ENCODE measurements at places on chromosomes 3 and 15. TPM values are rescaled to one million over a fixed set of nuclear protein-coding genes. Genes with fewer than 3 reads are reported as not detected.

The MKRN3 gene
- 2.6 TPM for total RNA-seq

DNA sequence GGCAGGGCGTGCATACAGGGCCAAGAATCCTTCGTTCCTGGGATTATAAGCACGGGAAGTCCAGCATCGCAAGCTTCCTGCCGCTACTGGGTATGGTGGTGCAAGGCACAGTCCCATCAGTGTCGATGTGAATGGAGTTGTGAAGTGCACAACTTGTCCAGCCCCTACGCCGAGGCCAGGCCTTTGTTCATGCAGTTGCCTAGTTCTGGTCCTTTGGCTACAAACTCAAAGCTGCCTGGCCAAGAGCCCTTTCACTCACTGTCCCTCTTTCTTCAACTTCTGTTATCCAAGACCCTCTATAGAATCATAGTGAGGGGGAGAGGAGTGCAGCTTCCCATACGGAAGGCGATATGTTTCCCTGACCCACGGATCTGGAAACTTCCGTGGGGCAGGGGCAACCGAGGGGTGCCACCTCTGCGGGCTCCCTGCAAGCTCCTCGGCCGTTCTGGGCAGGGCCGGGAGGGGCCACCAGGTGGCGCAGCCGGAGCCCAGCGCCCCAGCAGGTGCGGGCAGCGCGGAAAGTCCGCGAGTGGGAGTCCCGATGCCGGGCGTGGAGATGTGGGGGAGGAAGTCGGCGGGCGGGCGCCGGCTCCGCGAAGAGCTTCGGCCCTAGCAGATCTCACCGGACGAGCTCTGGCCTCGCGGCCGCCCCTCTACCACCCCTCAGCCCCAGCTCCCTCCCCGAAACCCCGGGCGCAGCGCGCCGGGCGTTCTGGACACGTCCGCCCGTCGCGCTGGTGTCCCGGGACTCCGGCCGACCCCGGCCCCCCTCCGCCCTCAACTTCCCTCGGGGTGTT lies 693 bp downstream of the RASGRP1 start:
- H3K27ac ChIP-seq = peak overlapping the region; percentile 57
- no peaks in the 10 kb centered on the region for H3K27me3 ChIP-seq
- peak overlapping the region; percentile 95 for H3K4me3 ChIP-seq
- H3K4me1 ChIP-seq = peaks cover 54% of the 10 kb centered on the region
- H3K36me3 ChIP-seq = peaks cover 24% of the 10 kb centered on the region
- peak; percentile 90 for DNase-seq

- no peak overlapping the region for H3K27ac ChIP-seq
- H3K36me3 ChIP-seq = peaks cover 8% of the 10 kb centered on the region
- no peak overlapping the region for H3K4me3 ChIP-seq
- H3K4me1 ChIP-seq = no peaks in the 10 kb centered on the region
- no peak for DNase-seq
Observed at GRCh38 chr3:172334671-172335207, 113.5 kb downstream of the GHSR start.

GRCh38 chr15:67968966-67969365 lies 85.1 kb upstream of the PIAS1 start:
- no peak overlapping the region for H3K27ac ChIP-seq
- H3K4me1 ChIP-seq = peaks cover 6% of the 10 kb centered on the region
- no peaks in the 10 kb centered on the region for H3K36me3 ChIP-seq
- peaks cover 22% of the 10 kb centered on the region for H3K27me3 ChIP-seq
- no peak for DNase-seq

- H3K27ac ChIP-seq = no peak overlapping the region
- H3K4me1 ChIP-seq = peaks cover 6% of the 10 kb centered on the region
- H3K36me3 ChIP-seq = no peaks in the 10 kb centered on the region
Observed at GRCh38 chr3:50523279-50523811, 19.9 kb upstream of the CACNA2D2 start.

DNA sequence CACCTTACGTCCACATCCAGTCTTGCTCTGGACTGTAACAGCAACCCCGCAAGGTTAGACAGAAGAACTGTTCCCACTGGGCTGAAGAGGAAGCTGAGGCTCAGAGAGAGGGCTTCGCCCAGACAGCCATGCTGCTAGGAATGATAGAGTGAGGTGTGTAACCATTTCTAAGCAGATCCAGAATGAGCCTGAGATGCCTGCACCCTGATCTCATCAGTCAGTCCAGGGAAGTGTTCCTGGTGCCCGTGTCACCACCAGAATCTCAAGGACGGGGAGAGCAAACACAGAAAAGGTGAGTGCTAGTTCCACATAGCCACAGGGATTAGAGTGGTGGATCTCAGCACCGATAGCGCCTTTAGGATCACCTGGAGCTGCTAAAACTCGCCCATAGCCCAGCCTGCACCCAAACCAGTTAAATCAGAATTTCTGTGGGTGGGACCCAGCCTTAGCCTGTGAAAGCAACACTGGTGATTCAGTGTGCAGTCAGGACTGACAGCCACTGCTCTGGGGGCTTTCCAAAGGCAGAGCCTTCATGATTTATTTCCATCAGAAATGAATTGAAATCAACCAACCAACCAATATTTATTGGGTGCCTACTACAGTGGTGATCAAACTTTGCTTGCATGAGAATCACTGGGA lies 12.3 kb downstream of the ISLR start:
- no peak for DNase-seq
- H3K4me1 ChIP-seq = no peaks in the 10 kb centered on the region
- no peak overlapping the region for H3K27ac ChIP-seq
- no peaks in the 10 kb centered on the region for H3K36me3 ChIP-seq
- no peak overlapping the region for H3K4me3 ChIP-seq

All from CD4-positive, alpha-beta T cell (primary cell).